ENCODE measurements at places on chromosomes 16 and 17.

DNA sequence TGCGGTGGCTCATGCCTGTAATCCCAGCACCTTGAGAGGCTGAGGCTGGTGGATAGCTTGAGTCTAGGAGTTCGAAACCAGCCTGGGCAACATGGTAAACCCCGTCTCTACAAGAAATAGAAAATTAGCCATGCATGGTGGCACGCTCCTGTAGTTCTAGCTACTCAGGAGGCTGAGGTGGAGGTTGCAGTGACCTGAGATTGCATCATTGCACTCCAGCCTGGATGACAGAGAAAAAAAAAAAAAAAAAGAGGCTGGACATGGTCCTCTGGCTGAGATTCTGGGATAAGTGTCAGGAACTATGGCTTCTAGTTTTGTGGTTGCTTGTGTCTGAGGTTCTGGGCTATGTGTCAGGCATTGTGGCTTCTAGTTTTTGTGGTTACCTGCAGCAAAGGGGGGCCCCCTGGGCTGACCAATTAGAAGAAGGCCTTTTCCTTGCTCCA is 7.0 kb downstream of the KSR1 start:
- no peak for DNase-seq

DNA sequence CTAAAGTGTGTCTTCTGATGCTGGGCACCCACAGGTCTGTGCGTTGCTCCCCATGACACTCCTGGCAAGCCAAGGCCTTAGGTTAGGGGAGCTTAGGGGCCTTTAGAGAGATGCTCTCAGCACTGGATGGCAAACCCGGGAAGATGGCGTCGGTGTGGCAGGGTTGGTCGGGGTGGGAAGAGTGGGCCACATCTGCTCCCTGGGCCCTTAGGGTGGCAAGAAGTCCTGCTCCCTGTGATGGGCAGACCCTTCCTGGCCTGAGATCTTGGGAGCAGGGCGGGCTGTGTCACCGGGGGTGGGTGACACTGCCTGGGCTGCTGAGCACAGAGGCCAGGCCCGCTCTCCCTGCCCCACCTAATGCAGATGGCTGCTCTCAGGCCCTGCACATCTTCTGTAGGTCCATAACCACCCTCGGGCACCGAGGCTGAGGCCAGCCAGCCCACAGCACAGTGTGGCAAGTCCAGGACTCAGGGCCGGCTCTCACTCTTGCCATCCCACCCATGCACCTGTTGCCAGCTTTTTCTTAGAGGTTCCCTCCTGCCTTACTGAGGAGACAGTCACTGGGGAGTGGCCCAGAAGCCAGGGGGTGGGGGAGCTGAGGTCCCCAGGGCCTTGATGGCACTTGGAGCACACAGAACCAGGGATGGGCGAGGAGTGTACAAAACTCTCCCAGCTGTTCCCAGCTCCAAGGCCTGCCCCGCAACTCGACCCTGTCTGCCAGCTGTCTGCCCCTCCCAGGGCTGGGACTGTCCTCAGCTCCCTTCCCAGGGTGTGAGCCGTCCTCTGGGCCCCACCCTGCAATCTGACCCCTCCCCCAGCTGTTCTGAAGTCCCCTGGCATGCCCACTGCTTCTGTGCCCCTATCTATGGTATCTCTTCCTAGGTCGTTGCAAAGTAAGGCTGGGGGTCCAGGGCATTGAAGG is 4.4 kb upstream of the MTSS2 start:
- DNase-seq = no peak

DNA sequence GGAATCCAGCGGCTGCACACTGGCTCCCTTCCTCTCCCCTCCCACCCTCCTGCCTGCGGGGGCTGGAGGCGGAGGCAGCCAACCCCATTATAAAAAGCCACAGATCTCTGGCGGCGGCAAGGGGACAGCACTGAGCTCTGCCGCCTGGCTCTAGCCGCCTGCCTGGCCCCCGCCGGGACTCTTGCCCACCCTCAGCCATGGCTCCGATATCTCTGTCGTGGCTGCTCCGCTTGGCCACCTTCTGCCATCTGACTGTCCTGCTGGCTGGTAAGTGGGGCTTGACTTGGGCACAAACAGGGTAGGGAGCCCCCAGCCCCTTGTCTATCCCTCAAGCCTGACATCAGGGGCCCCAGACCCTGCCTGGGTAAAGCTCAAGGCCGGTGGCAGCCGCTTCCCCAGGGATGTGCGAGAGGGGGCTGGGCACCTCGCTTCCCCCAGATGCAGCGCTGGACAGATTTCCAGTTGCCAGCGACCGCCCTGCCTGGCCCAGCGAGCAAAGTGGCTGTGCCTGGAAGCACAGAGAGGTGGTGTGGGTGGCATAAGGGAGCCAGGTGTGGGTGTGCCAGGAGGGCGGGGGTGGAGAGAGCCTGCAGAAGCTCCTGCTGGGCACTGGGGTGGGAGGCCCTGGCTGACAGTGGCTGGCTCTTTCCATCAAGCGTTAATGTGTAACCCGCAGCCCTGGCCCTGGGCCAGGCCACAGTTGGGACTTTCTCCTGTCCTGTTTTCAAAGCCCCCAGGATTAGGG is at the start of gene CX3CL1:
Gene CX3CL1 (plus strand): TSS at position 119 of the 745 bp plus-strand sequence. CDS start 79 bp downstream, at position 198.
- DNase-seq = no peak

DNA sequence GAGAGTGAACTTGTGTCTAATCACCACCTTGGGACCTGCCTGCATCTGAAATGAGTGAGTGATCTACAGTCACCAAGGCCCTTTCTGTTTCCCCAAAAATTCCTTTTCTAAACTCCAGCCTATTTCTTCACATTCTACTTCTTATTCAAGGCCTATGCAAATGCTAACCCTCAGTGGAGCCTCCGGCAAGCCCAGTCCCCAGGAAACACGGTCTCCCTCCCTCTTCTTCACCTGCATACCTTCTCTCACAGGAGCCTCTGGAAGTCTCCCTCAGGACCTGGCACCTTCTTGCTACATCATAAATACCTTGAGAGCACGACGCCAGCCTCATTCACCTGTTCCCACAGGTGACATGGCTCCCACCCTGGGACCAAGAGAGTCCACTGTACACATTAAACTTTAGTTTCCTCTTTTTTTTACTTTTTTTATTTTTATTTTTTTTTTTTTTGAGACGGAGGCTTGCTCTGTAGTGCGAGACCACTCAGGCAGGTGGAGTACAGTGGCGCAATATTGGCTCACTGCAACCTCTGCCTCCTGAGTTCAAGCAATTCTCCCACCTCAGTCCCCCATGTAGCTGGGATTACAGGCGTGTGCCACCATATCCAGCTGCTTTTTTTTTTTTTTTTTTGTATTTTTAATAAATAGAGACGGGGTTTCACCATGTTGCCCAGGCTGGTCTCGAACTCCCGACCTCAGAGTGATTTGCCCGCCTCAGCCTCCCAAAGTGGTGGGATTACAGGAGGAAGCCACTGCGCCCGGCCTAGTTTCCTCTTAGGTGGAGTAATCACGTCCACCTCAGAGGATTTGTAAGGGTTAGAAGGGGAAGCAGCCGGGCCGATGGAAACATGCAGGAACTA is 97.3 kb downstream of the ANKRD11 start:
- no peak for DNase-seq

DNA sequence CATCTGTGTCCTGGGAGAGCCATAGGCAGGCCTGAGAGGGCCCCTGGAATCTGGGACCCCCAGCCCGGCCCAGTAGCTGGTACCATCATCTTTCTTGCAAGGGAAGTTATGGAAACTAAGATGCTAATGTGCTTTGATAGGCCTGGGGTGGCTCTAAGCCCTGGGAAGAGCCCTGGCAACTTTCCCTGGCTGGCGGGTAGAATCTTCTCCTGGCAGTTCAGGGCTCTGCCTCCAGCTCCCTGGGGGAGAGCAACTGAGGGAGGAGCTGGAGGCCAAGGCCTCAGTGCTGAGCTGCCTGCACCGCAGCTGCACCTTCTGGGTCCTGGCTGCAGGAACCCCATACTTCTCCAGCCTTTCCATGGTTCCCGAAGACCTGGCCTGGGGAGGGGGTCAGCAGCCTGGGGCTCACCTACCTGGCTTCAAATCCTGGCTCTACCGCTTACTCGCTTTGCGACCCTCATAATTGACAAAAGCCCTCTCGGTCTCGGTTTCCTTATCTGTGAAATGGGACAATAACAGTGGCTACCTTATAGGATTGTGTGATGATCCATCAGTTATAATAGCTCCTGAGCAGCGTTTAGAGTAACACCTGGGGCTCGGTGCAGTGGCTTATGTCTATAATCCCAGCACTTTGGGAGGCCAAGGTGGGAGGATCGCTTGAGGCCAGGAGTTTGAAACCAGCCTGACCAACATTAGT is 333.7 kb downstream of the SEC14L1 start:
- DNase-seq = no peak

- no peak for DNase-seq
Measured at GRCh38 chr17:29619251-29619650, 3.5 kb downstream of the CORO6 start.

DNA sequence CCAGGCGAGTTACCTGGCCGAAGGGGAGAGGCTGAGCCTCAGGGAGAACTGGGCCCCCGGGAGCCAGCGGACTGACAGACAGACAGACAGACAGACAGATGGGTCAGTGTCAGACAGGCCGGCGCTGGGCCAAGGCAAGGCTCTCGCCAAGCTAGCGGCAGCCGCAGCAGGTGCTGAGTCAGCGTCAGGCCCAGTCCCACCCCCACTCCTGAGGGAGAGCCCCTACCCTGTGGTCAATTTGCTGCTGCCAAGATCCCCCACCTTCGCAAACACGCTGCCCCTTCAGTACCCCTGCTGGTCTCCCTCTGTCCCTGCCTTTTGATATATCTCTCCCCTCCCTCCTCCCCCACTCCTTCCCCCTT is 1.5 kb downstream of the FGF11 start:
- no peak for DNase-seq

- DNase-seq = no peak
Measured at GRCh38 chr16:9225527-9226316, 134.3 kb downstream of the HAPSTR1 start.

- no peak for DNase-seq
Measured at GRCh38 chr17:72504783-72505182, 384.0 kb downstream of the SOX9 start.

DNA sequence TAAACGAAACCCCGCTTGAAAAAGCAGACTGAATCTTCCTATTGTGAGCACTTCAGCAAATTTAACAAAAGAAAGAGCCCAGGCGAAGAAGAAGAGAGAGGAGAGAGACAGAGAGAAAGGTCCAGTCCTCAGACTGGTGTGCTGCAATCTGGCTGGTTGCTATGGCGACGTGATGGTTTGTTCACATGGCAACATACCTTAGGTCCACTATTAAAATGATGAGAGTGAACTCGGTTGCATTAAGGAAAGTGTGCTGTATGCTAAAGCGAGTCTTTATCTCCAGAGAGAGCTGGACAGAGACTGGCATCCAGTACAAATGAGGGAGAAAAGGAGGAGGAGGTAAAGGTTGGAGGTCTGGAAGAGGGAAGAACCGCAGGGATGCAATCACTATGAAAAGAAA is 271.8 kb upstream of the ZFHX3 start:
- no peak for DNase-seq

DNA sequence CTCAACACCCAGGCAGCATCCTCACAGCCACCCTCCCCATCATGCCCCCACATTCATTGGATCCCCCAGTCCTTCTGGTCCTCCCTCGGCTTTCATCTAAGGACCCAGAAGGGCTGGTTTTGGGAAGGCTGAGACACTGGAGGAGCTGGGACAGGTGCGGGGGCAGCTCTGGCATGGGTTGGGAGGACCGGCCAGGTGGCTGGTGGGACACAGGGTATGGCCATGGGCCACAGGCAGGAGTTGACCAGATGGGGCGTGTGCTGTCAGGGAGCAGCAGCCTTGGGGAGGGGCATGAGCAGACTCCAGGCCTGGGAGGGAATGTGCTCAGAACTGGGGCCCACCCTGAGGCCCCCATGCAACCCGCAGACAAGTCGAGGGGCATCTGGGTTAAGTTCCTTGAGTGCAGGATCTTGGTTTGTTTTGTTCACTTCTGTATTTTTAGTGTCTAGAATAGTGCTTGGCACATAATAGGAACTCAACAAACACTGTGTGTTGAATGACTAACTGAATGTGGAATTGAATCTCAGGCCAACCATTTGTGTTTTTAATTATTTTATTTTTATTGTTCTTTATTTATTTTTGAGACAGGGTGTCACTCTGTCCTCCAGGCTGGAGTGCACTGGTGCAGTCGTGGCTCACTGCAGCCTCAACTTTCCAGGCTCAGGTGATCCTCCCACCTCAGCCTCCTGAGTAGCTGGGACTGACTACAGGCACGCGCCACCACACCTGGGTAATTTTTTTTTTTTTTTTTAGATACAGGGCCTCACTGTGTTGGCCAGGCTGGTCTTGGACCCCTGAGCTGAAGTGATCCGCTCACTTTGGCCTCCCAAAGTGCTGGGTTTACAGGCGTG is 5.6 kb downstream of the P2RX1 start:
- no peak for DNase-seq
